ENCODE measurements at places on chromosomes 16 and 17.

DNA sequence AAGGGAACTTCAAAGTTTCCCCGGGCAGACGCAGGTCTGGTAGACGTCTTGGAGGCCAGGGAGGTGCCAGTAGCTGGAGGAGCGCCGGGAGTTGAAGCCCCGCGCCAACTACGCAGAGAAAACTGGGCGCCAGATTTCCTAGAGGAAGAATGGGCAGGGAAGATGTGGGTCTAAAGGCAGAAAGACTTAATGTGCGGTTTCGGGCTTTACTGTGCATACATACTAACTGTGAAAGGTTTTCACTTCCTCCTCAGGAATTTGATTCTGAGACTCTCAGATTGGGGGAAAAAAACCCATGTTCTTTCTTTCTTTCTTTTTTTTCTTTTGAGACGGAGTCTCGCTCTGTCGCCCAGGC, 331 bp upstream of the ZNF287 start:
- no peak for DNase-seq

DNA sequence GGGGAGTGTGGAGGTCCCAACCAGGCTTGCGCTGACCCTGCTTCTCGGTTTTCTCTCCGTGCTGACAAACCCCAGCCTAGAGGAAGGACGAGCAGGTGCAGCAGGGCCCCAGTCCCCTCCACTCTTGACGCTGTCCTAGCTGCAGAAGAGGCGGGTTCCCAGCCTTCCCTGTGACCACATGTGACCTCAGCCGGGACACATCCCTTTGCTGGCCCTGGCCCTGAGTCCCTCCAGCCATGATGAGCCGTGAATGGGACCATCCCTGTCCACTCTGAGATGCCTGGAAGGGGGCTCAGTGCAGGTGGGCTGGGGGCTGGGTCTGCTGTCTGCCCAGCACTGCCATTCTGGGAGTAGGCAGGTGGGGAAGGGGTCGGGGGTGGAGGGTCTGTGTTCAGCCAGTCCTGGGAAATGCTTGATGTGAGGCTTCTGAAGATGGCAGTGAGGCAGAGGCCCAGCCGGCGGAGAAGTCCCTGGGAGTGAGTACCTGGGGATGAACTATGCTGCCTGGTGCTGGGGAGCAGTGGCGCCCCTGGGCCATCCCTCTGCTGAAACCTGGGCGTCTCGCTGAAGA, 1.9 kb upstream of the TUBB3 start:
- DNase-seq: no peak

GRCh38 chr16:73413091-73413829, 365.3 kb upstream of the ZFHX3 start:
- no peak for DNase-seq

- no peak for DNase-seq
Measured at GRCh38 chr17:21089933-21090901, 36.5 kb upstream of the DHRS7B start.

GRCh38 chr17:80924807-80925610, 66.6 kb upstream of the CHMP6 start:
- DNase-seq: no peak

DNA sequence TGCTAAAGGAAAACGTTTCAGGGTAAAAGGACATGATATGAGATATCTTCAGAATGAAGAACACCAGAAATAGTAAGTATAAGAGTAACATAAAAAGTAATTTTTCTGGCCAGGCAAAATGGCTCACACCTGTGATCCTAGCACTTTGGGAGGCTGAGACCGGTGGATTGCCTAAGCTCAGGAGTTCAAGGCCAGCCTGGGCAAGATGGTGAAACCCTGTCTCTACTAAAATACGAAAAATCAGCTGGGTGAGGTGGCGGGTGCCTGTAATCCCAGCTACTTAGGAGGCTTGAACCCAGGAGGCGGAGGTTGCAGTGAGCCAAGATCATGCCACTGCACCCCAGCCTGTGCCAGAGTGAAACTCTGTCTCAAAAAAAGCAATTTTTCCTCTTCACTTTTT, 56.6 kb upstream of the NFAT5 start:
- no peak for DNase-seq

DNA sequence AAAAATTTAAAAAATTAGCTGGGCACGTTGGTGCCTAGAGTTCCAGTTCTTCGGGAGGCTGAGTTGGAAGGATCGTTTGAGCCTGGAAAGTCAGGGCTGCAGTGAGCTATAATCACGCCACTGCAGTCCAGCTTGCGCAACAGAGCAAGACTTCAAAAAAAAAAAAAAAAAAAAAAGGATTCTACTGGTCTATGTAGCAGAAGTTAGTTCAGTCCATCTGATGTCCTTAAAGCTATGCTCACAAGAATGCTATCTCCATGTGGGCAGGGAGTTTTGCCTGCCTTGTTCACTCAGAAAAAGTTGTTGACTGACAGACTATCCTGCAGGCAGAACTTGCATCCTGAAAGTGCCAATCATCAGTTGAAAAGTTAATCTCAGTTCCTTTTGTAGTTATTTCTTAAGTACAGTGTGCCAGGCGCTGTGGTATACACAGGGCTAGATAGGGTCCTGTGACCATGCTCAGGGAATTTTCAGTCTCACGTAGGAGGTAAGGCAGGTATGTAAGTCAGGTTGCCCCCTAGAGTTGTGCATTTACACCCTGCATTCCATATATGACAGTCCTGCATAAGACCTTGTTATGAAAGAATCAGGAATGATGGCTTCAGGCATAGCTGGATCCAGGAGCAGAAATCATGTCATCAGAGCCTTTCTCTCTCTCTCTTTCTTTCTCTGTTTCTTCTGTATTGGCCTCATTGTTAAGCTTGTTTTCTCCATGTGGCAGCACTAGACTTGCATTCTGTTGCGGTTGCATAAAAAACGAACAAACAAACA, 7.6 kb downstream of the SYT17 start:
- DNase-seq: no peak

- no peak for DNase-seq
Measured at GRCh38 chr16:12674071-12674470, 129.6 kb downstream of the CPPED1 start.

- no peak for DNase-seq
Measured at GRCh38 chr16:16071631-16072244, 122.3 kb downstream of the ABCC1 start.

- DNase-seq: no peak
Measured at GRCh38 chr16:52408191-52408845, 138.6 kb downstream of the TOX3 start.

GRCh38 chr16:23700509-23700908, 12.5 kb downstream of the ERN2 start:
- no peak for DNase-seq

DNA sequence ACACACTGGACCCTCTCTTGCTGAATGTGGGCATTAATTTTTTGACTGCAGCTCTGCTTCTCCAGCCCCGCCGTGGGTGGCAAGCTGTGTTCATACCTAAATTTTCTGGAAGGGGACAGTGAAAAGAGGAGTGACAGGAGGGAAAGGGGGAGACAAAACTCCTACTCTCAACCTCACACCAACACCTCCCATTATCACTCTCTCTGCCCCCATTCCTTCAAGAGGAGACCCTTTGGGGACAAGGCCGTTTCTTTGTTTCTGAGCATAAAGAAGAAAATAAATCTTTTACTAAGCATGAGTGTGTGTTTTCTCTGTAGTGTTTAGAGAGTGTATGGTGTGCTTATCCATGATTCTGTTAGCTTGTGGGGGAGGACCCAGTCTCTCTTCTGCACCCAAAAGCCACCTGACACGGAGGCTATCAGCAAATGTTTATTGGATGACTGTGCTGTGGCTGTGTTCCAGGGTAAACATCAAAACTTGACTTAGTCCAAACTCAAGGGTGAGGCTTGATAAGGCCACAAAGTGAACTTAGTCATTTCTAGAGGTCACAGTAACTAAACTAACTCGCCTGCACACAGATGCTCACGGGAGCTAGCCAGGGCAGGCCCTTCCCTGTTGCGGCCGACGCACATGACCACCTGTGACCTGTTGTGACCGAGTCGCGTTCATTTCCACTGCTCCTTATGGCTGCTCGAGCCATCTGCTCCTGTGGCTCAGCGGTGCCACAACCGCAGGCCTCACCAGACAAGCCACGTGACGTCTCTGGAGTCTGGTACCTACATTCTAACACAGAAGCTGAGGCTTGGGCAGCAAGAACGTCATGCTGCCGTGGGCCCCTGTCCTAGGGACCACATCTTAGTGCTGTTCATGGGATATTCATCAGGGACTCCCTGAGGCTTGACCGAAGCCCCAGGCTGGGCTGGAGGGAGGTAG, 9.8 kb upstream of the MED11 start:
- no peak for DNase-seq

DNA sequence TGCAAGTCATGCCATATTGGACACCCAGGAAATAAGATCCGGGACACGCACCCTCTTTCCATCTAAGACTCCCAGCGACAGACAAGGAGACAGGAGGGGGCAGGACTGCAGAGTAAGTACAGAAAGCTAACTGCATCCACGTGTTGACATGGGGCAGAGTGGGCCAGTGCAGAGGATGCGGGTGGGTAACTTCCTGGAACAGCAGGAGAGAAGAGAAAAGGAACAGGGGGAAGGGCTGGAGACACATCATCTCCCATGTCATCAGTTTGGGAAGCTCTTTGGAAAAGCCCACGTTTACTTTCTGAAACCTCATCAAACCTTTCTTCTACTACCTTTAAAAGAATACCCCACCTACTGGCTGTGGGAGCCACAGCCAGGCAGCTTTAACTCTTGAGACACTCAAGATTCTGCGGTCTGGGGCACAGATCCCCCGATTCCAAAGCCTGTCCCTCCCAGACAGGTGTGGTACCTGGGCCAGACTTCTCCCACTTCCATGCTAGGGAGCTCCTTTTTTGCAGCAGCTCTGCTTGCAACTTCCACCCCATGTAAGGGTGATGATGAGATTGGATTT, 273.5 kb upstream of the RPL38 start:
- DNase-seq: no peak

GRCh38 chr16:4994719-4995434, 36.7 kb downstream of the SEC14L5 start:
- DNase-seq: no peak

- no peak for DNase-seq
Measured at GRCh38 chr16:50198802-50199403, 45.8 kb downstream of the TENT4B start.

DNA sequence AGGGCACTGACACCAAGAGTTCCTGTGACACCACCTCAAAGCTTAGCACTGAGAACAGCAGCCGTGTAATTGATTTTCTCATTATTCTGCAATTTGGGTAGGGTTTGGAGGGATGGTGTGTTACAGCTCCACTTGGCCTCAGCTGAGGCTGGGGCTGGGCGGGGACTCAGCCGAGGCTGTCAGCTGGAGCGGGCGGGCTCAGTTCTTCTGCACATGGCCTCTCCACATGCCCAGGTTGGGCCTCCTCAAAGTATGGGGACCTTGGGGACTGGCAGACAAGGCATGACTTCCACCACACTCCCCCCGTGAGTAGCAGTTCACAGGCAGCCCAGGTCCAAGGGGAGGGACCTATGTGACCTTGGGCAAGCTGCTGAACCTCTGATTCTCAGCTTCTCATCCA, 171.5 kb downstream of the IRF8 start:
- DNase-seq: no peak

DNA sequence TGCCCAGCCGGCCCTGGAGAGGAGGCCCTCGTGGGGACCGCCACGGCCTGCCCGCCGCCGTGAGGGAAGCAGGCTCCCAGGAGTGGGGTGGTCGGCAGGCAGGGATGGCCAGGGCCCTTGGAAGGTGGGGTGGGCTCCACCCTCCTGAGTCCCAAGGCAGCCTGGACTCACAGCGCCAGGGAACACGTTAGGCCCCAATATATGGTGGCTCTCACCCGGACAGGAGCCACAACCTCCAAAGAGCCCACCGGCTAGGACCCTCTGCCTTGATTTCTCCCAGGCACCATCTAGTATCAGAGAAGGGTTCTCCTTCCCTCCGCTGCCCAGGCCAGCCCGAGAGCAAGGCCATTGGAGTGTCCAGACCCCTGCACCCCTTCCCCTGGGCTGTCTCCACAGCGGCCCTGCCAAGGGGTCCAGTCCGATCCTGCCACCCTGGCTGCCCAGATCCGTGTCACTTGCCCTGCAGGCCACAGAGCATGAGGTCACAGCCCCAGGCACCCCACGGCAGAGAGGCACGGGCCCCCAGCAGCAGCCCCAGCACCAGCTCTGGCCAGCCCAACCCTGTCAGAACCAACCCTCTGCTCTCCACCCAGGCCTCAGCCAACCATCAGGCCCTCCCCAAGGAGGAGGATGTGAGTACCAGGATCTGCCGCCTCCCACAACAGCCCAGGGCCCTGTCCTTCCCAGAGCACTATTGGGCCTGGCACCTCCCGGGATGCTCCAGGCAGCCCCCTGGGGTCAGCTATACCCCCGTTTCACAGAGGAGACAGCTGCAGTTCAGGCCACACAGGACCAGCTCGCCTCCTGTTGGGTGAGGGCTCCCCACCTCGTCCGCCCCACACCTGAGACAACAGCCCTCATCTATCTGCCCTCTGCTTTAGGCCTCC, 1.1 kb upstream of the AXIN1 start:
- DNase-seq: no peak

DNA sequence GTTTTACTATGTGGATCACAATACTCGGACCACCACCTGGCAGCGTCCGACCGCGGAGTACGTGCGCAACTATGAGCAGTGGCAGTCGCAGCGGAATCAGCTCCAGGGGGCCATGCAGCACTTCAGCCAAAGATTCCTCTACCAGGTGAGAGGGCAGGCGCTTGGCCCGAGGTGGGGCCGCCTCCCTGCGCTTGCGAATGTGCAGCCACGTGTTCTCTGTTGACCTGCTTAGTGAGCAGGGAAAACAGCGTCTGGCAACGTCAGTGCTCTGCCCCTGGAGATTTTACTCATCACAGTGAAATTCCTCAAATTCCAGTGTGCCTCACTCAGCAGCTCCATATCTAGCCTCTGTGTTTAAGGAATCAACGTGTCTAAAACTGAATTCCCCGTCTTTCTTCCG, 33.4 kb upstream of the CLEC18A start:
- DNase-seq: no peak

DNA sequence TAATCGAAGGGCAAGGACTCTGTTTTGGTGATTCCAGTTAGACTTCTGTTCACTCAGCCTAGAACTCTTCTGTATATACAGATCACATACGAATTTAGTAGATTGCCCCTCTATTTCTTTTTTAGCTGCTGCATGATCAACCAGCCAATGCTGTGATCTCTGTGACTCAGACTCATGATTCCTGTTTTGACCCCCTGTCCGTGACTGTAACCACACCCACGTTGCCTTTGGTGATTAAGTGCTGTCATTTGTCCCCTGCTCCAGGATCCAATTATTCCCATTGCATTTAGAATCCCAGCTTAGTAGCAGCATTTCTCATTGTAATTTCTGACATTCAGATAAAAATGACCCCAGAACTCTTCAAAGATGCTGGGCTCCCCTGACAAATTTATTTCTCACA, 545.7 kb downstream of the NPIPA7 start:
- no peak for DNase-seq

- DNase-seq: no peak
Measured at GRCh38 chr17:63996430-63997182, 1.5 kb upstream of the PRR29 start.

DNA sequence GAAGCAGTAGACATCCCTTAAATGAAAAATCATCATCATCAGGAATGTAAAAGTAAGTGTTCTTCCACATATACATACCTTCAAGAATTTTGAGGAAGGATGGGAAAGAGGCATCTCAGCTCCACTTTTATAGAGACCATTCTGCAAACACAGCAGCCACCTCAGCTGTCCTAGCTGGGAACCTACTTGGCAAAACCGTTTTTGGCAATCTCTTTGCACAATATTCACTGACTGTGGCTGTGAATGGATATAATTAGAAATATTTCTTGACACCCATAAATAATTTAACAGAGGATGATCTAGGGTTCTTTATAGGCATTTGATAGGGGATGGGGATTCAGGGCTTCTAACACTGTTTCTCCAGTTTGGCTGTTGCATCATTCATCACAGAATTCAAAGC, at the start of gene MYH4:
Gene MYH4, minus strand, starts transcription at position 101 of the 400 bp plus-strand sequence. CDS start 2,814 bp downstream, outside the sequence.
- DNase-seq: no peak

All from KG1 (cell line).